ENCODE measurements at places on chromosomes 1 and 21.

GRCh38 chr1:60969971-60970509, 112.3 kb upstream of the NFIA start:
- DNase-seq, result no peak

DNA sequence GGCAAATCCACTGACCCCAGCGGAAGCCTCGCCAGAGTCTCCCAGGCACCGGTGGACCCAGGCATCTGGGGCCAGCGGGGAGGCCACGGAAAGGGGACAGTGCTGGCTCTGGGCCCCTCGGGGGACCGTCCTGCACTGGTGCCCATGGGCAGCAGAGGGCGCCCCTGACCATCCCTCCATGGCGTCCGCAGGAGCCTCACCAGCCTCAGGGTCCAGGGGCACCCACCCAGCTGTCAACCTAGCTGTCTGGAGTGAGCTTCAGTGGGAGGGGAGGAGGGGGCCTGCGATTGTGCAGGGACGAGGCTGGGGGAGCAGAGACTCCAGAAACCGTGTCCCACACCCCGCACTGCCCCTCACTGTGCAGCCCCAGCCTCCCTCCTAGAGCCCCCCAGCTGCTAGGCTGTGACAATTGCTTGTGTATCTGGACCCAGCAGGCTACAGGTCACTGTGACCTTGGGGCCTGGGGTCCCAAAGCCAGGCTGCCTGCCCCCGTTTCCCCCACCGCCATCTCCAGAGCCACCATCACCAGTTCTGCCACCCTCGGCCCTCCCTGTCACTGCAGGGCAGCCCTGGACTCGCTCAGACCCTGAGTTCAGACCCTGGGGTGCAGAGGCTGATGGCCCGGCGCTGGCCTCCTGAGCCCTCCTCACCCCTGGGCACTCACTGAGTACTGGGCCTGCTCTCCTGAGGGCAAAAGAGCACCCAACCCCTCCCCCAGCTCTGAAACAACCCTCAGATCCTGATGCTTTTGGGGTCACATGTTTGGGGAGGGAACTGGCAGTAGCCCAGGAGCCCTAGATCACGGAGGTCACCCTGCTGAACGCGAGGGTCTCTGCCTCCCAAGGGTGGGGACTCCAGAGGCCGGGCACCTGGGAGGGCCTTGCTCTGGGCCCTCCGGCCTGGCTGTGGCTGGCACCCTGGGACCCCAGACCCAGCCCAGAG, 10.6 kb upstream of the COL6A1 start:
- peak; percentile 12 for DNase-seq

GRCh38 chr1:89436856-89437255, 73.0 kb downstream of the GBP6 start:
- no peak for DNase-seq

GRCh38 chr1:41414716-41415306, 53.6 kb downstream of the FOXO6 start:
- no peak for DNase-seq
